Bone marrow (tissue), 2 donors: ENCODE measurements at places on chromosomes 7 and 10.

GRCh38 chr7:80640846-80641245 lies 2.4 kb downstream of the CD36 start:
- no peak for DNase-seq

DNA sequence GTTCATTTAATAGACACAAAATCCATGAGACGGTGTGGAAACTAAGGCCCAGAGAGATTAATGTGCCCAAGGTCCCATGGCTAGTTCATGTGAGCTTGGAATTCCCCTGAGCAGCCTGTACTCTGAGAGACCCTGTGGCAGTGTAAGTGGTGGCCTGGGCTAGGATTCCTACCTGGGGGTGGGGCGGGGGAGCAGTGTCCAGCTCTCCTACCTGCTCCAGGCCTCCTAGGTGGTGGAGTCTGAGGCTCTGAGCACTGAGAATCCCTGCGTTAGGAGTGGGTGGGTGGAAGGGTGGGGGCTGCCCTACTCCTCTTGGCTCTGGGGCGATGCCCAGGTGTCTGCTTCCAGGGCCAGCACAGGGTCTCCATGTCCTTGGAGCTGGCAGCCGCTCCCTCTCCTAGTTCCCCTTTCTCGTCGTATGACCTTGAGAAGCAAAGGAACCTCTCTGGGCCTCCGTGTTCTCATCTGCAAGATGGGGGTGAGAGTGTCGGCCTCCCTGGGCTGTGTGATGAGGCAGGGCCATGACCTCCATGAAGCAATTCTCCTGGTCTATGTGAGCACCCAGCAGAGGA lies 2.5 kb downstream of the SNCG start:
- DNase-seq: no peak

DNA sequence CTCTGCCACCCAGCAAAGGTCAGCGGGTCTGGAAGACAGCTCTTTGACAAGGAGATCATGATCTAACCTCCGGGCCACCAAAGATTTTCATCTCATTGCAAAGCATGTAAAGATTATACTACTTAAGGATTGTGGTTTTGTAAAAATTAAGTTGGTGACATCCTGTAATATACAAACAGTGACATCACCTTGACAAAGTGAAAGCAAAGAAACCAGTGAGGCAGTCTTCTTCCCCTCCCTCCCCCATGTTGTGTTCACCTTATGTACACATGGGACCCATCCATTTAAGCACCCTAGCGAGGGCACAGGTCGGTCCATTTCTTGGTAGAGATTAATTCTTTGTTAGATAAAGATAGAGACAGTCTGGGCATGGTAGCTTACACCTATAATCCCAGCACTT lies 3.9 kb downstream of the MDH2 start:
- DNase-seq: no peak

- DNase-seq: no peak
Observed at GRCh38 chr10:58570307-58570723, 57.6 kb downstream of the BICC1 start.

GRCh38 chr10:48604039-48604990 lies 558 bp downstream of the ARHGAP22 start:
- DNase-seq: no peak

DNA sequence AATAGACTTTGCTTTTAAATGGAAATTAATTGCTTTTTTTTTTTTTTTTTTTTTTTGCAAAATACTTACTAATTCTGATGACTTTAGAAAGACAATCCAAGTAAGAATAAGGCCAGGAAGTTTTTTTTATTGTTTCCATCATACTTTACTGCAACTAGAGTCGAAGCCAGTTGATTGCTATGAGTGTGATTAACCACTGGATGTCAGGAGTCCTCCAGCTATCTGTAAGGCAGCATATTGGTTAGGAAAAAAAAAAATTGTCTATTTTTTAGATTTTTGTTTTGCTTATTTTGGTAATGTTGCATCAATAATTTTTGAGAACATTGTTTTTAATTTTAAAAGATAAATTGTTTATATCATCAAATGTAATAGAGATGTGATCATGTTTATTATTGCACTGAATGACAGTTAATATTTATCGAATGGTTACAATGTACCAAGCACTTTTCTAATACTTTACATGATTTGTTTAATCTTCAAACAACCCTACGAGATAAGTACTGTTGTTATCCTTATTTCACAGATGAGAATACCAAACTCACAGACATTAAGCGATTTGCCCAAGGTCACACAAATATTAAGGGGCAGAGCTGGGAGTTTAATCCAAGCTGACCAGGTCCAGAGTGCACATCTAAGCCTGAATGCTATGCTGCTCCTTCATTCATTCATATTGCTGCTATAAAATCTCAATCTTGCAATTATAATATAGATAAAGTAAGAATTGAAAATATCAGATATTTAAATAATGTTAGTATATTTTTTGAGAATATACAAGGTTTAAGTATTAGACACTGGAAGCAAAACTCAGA lies 19.9 kb upstream of the LMOD2 start:
- no peak for DNase-seq

DNA sequence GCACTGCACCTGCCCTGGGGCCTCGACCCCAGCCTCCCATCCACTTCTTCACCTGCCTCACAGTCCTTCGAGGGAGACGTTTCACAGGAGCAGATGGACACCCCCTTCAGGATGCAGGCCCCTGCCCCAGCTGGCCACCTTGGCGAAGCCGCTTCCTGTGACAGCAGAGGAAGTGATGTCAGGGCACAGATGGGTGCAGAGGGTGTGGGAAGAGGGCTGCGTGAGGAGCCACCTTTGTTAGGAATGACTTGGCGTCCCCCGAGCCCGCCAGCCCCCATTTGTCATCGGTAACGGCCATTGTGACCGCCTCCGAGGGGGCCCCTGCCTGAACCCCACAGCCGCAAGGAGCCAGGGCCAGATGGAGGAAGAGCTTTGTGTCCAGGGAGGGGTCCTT lies 47.4 kb upstream of the SLC29A3 start:
- no peak for DNase-seq

GRCh38 chr10:17689137-17689536 lies 45.2 kb downstream of the STAM start:
- no peak for DNase-seq

GRCh38 chr10:19606968-19607367 lies 209.3 kb upstream of the PLXDC2 start:
- DNase-seq: no peak

DNA sequence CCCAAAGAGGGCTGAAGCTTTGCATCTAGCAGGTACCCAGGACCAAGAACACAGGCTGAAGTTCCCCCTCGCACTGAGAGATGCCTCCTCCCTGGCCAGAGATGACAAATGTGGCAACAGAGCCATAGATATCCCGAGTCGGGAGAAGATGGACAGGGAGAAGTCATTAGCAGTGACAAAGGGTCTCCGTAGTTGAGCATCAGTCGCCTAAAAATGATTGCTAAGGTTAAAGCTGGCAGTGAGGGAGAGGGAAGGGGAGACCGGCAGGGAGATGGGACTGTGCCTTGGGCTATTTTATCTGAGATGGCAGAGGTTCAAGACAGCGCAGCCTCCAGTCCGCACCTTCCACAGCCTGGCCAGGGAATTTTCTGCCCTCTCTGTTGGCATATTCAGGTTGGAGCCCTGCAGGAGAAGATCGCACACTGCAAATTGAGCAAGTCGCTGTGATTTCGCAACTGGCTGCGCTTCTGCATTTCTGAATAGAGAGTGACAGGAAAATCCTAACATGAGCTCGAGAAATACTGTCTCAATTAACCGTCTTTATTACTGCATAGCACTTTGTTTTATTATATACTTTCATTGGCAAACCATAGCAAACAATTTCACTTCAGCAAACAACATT lies 238.9 kb upstream of the GPR26 start:
- no peak for DNase-seq

DNA sequence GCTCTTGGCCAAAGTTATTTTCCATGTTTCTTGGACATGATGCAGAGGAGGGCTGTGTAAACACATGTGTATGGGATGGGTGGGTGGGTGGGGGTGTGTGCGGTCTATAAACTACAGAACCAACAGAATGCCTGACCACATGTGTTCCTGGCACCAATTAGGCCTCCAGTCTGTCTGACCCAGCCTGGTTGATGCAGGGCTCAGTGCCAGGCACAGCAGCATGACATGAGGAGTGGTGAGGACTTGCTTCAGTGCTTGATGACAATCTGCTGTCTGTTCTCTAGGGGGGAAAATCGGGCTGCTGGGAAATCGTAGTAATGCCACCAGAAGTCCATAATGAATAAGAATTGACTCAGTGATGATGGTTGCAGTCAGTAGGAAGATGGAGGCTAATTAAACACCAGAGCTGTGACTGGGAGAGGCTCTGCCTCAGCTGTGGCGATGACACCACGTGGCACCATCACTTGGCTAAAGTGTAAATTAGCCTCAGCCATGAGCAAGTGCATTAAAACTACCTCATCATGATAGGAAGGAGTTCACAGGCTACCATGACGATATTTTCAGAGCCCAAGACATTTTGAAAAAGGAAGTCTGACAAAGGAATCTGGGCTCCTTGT lies 260.1 kb upstream of the PODXL start:
- no peak for DNase-seq

- no peak for DNase-seq
Observed at GRCh38 chr7:21941611-21942141, 4.0 kb downstream of the CDCA7L start.

DNA sequence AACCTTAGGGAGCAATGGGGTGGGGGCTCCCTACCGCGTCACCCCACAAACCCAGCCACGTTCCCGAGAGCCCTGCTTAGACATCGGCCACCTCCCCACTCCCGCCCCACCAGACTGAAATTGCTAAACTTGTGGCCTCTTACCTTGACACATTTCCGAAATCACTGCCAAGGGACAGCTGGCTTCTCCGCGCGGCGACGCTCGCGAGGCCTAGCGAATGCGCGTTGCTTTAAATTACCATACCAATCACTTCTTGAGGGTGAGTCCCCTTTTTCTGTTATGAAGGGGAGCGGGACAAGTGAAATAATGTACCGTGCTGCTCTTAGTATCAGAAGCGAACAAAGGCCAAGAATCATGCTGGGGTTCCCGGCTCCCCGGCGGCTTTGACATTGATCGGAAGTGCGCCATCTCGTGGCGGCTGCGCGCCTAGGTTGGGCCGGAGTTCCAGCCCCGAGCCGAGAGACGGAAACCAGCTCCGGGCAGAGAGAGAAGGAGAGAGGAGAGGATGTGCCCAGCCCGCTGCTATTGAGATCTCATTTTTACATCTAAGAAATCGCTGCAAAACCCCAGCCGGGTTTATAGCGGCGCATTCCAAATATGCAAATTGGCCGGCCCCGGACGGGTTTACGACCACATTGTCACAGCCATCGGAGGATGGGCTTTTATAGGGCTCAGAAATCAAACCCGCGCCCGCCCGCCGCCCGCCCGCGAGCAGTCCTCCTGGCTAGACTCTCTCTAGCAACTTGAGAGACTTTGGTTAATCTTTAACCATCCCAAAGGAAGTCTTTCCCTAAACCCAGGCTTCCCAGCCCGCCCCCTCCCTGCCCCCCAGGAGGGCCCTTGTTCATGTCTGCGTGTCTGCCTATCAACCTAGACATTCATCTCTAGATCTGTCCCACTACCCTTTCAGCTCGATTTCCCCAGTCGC lies 5.3 kb downstream of the HOXA11 start:
- peak; percentile 50 for DNase-seq

DNA sequence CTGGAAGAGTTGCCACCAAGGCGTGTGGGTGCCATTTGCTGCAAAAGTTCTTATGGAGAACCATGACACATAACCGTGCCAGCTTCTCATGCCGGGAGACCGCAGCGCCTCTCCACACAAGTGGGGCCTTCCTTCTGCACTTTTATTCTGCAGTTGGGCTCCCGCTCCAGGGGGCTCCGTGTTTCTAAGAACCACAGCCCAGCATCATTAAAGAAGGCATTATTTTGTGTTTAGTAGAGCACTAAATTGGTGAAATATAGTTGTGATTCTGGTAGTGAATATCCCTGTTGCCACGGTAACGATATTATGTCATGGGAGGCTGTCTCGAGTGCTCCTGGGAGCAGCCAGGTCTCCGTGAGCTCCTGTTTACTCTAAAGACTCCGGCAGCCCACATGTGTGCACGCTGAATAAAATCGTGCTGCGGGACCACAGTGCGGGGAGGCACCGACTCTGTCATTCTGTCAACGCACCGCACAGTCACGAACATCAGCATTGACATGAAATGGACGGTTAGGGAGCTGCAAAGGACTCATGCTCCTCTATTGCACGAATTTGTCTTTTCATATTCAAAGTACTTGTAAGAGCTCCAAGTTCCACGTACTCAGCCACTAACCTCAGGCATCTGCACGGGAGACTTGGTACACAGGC lies 68.8 kb upstream of the PITRM1 start:
- no peak for DNase-seq

GRCh38 chr10:75658915-75659314 lies 227.5 kb downstream of the LRMDA start:
- no peak for DNase-seq

GRCh38 chr7:76316984-76317781 lies 14.7 kb downstream of the HSPB1 start:
- no peak for DNase-seq

DNA sequence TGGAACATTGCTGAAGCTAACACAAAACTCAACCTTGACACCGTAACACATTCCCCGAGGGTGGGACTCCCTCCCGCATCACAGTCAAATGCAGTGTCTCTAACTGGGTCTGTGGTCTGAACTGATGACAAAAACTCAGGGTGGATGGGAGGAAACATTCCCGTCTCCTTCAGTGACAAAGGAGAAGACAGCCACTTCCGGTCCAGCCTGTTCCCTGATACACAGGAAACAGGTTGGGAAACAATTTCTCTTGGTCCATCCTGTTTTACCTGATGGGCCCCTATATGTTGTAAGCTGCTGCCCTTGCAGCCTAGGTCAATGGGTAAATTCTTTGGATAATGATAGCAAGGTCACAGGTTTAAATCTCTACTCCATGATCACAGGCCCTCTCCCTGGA lies 20.4 kb downstream of the SLC13A4 start:
- DNase-seq: no peak

- no peak for DNase-seq
Observed at GRCh38 chr7:130897515-130898419, 163.8 kb upstream of the KLF14 start.

DNA sequence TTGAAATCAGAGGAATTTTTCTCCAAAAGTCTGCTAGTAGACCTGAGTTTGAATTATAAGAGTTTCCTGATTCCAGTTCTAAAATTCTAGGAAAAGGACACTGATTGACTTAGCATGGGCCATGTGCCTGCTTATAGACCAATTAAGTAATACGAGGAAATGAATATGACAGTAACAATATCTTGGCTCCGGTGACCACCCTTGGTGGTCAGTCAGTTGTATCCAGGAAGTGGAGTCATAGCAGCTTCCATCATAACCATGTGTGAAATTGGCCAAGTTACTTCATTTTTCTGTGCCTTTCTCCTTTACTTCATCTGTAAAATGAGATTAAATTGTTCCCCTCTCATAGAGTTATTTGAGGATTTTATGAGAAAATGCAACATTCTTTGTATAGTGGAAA lies 66.9 kb downstream of the MTPAP start:
- no peak for DNase-seq

GRCh38 chr10:112374724-112375541 lies 1.0 kb downstream of the ACSL5 start:
- peak; percentile 5 for DNase-seq
